ENCODE measurements at places on chromosomes 11 and 22.
A peak's percentile ranks its signal among the peaks of the same experiment; 100 is the strongest.

DNA sequence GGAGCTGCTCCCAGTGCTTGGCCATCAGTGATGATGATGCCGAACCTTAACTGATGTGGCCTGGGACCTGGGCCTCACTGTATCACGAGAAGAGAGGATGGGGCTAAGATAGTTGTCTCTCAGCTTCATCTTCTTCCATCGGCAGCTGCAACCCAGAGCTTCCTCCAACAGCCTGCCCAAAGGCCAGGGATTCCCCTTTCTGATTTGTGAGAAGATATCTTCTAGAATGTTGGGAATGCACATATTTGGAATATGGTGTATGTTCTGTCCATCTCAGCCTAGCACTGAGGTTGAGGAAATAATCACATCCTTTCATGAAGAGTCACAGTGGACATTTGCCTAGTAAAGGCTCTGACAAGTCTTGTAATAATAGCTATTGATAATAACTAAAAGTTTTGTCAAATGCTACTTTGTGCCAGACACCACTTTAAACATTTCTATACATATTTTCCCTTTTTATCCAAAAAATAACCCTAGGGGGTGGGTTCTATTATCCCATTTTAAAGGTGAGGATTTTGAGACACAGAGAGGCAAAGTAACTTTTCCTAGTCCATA is 73.1 kb downstream of the COMMD9 start:
- DNase-seq, result no peak

DNA sequence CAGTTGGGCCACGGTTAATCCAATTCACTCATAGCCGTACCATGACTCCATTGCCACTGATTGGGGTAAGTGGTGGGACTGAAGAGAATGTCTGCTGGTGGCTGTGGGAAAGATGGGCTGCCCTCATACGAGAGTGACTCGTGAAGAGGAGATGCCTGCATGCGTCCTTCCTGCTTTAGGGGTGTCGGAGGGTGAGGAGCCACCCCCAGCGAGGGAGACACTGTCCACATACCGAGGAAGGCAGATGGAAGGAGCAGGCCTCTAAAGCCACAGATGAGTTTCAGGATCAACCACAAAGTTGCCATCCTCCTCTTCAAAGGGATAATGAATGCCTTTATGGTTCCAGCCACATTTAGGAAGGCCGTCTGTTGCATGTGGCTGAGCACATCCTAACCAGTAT is 83.2 kb downstream of the GRIK4 start:
- no peak for DNase-seq

- no peak for DNase-seq
These were observed 167.0 kb upstream of the RASSF10 start for GRCh38 chr11:12841946-12842630.

GRCh38 chr11:23205156-23205871 is 345.0 kb upstream of the CCDC179 start:
- no peak for DNase-seq

- DNase-seq, result peak; percentile 59
These were observed 734 bp downstream of the PPP1R14B start for GRCh38 chr11:64245797-64246620.

DNA sequence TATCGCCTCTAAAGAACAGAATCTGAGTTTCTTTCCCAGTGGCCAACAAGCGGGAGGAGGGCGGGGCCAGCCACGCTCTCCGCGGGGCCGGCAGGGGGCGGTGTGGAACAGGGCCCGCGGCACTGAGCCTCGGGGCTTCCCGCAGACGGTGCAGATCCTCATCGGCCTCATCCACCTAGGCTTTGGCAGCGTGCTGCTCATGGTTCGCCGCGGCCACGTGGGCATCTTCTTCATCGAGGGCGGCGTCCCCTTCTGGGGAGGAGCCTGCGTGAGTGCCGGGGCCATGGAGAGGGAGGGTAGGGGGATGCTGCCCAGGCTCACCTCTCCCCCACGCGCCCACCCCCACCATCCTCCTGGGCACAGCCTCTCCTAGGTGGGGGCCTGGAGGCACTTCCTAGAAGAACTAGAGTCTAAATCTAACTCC is 10.7 kb downstream of the MS4A15 start:
- no peak for DNase-seq

DNA sequence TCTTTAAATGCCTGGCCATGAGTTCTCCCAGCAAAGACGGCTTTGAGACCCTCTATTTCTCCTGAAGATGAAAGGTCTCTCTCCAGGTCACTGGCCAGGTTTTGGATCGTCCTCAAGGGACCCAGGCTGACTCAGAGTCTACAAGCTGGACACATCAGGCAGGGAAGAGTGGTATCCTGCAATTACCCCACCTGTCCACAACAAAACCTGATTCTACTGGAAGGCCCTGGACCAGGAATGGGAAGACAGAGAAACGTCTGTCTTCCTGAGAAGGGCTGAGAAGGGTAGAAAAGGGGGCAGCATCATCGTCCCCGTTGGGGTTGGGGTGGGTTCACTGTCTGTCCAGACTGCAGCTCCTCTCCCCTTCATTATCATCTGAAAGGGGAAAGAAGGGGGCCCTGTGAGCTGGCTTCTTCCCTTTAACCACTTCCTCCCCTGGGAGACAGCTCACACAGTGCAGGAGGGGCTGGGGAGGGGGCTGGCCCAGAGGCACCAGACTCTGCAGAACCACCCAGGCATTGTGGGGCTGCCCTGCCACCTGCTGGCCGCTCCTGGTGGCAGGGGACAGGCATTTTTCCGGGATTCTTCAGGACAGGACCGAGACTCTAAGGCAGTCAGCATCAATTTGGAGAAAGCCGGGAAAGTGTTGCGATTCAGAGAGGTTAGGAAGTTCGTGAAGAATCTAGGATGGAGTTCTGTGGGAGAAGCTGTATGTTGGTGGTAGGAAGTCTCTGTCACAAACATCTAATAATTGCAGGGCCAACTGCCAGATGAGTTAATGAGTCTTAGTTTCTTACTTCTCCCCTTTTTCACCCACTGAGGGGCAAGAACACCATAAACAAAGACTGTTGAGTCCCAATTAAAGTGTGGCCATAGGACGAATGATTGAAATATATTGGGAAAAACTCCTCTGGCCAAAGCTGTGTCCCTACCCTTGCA is 57.6 kb downstream of the SYN3 start:
- no peak for DNase-seq

DNA sequence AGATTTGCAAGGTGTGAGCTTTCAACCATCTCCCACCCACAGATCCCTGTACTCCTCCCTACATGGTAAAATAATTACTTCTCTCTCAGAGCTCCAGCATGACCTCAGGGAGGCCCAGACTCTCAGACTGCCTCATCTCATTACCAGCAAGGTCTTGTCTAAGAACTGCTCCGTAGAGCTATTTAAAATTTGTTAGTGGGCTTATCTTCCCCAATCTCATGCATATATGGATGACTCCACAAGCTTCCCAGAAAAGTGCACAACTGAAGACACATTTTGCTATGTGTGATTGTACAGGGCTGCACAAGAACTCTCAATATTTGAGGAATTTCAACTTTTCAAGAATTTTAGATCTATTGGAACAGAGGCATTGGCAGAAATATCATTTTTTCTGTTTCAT is 230.3 kb downstream of the CSNK2A3 start:
- no peak for DNase-seq

- no peak for DNase-seq
These were observed 89.7 kb upstream of the CSNK2A3 start for GRCh38 chr11:11442791-11443190.

DNA sequence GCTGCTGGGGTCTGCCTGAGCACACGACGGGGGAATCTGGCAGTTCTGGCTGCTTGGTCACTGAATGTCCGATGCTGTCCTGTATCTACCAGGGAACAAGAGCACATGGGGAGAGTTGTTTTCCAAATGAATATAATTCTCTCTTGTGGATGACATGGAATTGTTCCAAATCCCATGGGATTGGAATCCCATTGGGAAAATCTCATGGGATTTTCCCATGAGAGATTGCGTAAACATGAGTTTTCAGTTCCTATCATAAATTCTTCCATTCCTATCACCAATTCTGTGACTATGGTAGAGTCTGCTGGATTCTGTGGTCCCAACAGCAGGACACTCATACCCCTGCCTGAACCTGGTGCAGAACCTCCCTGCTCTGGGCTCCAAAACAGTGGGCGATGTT is 35.6 kb upstream of the IGLL5 start:
- DNase-seq, result no peak

DNA sequence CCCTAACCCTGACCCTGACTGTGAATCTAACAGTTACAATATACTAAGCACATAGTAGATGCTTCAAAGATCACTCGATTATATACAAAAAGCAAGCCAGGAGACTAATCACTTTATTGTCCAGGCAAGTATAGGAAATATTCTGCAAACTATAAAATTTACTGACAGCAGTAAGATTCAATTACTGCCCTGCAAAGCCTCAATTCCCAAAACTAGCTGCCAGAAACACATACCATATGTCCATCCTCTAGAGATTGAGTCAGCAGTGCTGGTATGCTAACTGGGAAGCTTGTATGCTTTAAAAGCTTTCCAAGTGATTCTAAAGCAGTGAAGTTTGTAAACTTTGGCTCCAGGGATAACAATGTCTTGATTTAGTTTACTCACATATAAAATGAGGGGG is 26.1 kb downstream of the CSTF3 start:
- DNase-seq, result no peak

DNA sequence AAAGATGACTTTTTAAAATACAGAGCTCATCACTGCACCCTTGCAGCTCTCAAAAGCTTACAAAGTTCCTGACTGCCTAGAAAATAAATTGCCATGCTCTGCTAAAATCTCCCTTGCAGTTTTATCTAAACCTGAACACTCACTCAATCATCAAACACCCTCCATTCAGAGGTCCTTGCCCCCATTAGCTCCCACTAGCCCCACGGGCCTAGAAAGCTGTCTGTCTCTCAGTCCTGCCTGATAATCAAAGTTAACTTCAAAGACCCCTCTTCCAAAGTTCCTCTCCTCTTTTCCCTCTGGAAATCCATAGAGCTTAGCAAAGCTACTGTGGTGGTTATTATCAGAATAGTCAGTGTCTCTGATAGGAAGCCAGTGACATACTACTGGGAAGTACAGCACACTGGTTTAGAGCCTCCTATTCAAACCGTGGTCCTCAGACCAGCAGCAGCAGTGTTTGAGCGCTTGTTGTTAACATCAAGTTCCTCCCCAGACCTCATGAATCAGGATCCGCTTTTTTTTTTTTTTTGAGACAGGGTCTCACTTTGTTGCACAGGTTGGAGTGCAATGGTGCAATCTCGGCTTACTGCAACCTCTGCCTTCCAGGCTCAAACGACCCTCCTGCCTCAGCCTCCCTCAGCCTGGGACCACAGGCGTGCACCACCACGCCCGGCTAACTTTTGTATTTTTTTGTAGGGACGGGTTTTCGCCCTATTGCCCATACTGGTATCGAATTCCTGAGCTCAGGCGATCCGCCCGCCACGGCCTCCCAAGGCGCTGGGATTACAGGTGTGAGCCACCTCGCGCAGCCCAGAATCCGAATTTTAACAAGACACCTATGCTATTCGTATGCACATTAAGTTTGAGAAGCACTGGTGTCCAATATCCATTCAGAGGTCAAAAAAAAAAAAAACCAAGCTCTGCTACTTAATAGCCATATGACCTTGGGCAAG is 1.2 kb downstream of the NDUFC2 start:
- DNase-seq, result no peak

GRCh38 chr11:70467201-70468085 is 69.1 kb downstream of the CTTN start:
- peak; percentile 14 for DNase-seq

- DNase-seq, result no peak
These were observed 123.8 kb downstream of the MICAL2 start for GRCh38 chr11:12234221-12234620.

DNA sequence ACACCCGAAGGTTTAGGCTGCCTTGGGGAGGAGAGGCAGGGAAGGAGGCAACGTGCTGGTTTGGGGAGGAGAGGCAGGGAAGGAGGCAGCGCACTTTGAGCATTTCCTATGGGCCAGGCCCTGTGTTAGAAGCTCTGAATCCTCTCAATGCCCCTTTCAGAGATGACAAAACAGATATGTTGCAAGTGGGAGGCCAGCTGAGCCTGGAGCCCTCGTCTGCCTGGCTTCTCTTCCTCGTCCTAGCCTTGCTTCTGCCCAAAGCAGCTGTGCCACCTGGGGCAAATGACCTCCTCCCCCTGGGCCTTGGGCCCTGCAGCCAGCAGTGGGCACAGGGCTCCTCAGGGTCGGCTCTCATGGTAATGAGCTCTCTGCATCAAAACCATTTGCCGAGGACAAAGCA is 15.3 kb upstream of the LRRC32 start:
- DNase-seq, result no peak

- DNase-seq, result no peak
These were observed 437.3 kb downstream of the METTL15 start for GRCh38 chr11:28545536-28545935.

GRCh38 chr11:62599069-62599696 is 2.5 kb downstream of the MTA2 start:
- DNase-seq, result peak; percentile 93

DNA sequence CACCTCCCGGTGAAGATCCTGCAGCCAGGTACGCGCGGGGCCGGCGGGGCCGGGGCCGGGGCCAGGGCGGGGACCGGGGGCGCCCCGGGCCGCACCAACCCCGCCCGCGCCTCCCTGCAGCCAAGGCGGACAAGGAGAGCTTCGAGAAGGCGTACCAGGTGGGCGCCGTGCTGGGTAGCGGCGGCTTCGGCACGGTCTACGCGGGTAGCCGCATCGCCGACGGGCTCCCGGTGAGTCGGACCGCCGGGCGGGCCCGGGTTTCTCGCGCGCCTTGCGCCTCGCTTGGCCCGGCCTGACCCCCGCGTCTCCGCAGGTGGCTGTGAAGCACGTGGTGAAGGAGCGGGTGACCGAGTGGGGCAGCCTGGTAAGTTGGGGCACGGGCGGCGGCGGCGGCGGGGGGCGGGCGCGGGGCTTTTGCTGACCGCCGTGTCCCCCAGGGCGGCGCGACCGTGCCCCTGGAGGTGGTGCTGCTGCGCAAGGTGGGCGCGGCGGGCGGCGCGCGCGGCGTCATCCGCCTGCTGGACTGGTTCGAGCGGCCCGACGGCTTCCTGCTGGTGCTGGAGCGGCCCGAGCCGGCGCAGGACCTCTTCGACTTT is 531 bp downstream of the PIM3 start:
- DNase-seq, result peak; percentile 42

- no peak for DNase-seq
These were observed 29.3 kb upstream of the MMP7 start for GRCh38 chr11:102559839-102560238.

- no peak for DNase-seq
These were observed 195.1 kb upstream of the CADM1 start for GRCh38 chr11:115699326-115699725.

- DNase-seq, result no peak
These were observed 1.3 kb upstream of the NDUFV1 start for GRCh38 chr11:67605231-67606011.

- peak; percentile 85 for DNase-seq
These were observed 1.7 kb downstream of the CBX6 start for GRCh38 chr22:38870312-38870741.

GRCh38 chr11:116797816-116798215 is 6.1 kb upstream of the APOA5 start:
- DNase-seq, result no peak

DNA sequence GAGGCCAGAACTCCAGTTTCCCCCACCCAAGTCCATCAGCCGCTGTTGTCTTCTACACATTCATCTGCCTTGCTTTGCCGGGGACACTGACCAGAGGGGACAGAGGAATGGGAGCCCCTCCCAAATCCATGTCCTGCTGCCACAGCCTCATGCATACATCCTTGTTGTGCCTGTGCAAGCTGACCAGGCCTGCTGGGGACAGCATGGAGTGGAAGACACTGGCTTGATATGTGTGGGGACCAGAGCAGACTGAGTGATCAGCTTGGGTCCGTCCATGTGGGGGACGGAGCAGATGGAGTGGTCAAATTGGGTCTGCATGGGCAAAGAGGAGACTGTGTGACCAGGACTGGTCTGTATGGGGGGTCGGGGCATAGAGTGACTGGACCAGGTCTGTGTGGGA is 43.8 kb downstream of the KCNC1 start:
- no peak for DNase-seq

All from effector memory CD8-positive, alpha-beta T cell (primary cell).